ENCODE measurements at places on chromosomes 2 and 18.

DNA sequence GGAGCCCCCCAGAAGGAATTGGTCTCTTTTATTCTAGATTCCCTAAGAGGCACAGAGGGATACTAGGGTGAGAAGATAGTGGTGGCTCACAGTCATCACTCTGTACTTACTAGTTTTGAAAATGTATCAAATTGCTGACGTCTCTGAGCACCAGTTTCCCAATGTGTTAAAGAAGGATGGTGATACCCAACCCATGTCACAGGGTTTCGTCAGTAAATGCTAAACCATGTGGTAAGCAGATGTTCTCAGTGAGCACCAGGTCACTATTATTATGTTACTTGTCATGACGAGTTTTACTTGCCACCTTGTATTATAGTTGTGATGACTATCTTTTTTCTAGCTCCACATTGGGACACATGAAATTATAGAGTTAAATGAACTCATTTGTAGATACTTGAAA lies 54.7 kb downstream of the NEDD4L start:
- no peak for DNase-seq

DNA sequence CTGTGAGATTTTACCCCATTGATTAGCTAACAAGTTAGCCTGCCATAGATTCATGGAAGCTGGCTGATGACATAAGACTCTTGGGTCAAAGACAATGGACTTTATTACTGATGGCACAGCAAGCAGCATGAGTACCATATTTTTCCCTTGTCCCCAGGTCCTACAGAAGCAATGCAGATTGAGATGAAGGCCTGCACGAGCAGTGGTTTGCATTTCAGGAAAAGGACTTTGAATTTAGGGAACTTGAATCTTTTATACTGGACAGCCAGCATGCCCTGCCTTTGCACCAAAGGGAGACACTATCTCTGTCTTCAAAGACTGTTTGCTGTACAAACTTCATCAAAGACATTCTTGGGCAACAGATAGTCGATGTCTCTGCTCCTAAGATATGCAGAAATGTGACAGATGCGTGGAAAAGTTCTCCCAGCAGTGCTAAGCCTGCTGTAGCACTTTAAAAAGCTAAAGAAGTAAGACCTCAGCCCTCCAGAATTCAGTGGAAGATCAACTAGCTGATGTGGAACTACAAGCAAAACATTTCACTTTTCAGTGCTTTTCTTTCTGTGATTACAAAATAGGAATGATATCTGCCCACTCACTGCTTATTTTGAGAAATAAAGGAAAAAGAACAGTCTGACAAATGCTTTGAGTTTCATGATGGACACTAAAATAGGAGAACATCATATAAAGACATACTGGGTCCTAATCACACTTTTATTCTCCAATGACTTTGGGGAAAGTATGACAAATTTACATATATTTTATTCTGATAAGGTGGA lies 44.4 kb upstream of the TANK start:
- no peak for DNase-seq

DNA sequence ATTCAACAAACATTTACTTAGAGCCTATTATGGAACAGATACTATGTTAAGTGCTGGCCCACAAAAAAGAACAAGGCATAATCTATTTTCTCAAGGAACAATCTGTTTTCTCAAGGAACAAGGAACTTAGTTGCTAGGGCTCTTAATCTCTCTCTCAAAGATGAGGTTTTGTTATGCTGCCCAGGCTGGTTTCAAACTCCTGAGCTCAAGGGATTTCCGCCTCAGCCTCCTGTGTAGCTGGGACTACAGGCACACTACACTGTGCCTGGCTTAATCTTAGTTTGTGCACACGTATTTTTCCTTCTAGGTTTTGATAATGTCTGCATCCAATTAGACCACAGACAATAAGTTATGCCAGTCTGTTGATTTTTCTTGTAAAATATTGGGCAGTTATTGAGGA lies 89.5 kb downstream of the PTH2R start:
- DNase-seq = no peak

GRCh38 chr2:230886671-230887071 lies 21.9 kb downstream of the ITM2C start:
- DNase-seq = no peak

DNA sequence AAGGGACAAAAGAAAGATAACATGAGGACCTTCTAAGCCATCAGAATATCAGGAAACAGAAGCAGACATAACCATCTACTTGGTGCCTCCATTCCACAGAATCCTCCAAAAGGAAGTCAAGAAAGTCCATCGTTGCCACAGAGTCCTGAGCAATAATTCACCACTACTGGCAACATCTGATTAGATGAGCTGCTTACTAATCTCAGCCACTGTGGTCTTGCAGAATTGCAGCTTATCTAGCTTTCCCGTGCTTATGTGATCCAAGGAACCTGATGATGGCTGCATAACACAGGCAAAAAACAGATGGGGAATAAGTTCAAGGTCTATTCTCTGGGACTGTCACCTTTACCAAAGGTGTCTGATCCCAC lies 278.5 kb downstream of the AFF3 start:
- DNase-seq = no peak

- no peak for DNase-seq
These were observed 23.6 kb upstream of the SOS1 start for GRCh38 chr2:39144416-39144815.

- DNase-seq = no peak
These were observed 168.8 kb downstream of the THADA start for GRCh38 chr2:43427032-43427424.

DNA sequence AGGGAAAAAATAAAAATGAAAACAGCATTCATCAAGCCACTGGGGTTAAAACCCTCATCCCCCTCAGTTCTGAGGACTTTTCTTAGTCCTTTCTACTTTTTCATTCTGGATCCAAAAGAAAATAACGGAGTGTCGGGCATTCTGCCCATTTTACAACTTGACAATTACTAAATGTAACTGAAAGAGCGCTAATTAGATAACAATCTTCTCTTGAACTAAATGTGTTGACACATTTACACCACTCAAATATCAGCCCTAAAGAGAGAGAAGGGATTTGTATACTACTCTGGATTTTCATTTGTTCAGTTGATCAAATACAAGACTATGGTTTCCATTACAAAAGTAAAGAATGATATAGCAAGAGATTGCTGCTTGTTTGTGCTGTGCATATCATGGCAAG lies 27.5 kb downstream of the ABCA12 start:
- DNase-seq = no peak

DNA sequence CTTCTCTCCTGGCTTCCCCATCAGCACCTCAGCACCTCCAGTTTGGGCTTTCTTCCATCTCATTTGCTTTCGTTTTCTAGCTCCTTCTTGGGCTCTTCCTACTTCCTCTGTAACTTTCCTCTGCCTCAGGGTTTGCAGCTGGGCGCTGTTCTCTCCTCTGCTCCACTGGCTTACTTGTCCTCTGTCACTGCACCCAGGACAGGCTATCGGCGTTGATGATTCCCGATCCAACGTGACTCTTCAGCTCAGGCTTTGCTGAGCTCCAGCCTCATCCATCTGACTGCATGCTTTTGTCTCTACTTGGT lies 362.4 kb downstream of the CYRIA start:
- no peak for DNase-seq

DNA sequence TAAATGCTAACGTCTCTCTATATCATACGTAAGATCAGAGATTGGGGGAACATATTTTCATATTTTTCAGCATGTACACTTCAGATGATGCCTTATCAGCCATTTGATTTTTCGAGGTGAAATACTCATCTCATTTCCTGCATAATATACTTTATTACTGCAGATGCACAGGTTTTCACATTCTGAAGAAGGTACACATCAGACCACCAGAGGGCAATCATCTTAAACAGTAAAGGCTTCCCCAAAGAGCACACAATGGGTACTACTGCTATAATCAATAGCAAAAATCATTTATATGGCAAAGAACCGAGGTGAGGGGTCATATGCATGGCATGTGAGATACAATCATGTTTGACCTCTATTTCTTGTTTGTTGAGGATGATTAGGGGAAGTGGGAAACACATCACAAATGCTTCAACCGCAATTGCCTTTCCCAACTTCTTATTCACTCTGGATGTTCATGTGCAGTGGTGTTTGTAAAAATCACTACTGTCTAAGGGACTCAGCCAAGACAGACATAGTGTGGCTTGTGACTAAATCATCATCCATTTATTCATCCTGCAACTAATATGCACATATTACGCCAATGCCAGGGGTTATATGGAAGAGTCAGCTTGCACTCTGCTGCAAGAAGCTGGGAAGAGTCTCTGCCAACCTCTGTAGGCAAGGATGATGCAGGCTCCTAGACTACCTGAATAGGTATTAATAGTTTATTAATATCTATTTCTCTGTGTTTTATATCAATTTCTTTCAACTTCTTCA lies 118.7 kb downstream of the EPB41L3 start:
- no peak for DNase-seq

DNA sequence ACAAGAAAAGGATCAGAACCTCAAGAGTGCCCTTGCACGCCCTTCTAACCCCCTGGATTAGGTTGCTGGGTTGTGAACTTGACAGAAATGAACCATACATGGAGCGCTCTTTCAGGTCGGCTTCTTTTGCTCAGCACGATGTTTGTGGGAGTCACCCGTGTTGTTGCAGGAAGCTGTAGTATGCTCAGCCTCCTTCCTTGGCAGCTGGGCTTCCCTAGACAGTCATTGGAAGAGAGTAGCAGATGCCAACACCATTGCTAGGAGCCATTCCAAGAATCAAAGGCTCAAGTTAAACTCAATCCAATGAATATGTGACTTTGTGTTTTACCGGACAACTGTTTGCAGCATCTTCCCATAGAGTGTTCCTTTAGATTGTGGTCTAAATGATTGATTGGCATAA lies 47.0 kb downstream of the RAB12 start:
- DNase-seq = no peak

GRCh38 chr2:118936306-118936705 lies 5.7 kb upstream of the MARCO start:
- DNase-seq = no peak

DNA sequence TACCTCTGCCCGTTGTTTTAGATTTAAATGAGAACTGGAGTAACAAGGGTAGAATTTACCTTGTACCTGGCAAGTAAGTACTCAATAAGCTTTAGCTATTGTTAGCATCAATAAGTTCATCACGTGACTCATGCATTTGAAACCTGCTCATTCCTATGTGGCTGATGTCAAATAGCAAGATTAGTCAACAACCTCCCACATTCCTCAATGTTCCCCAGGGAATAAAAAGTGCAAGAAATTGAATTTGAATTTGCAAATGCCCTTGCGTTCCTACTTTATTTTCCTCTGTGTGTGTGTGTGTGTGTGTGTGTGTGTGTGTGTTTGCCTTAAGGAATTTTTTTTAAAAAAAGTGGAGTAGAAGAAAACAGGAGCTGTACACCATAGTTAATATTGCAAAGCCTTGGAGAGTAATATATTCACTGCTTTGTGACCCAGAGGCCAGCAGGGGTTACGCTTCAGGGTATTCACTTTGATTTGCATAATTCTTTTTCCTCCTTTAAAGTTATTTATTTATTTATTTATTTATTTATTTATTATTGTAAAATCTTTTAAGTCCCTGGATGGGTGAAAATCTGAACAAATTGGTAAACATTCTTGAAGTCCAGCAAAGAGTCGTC lies 43.9 kb upstream of the DNAH7 start:
- no peak for DNase-seq

GRCh38 chr2:194822657-194823056 lies 834.4 kb upstream of the SLC39A10 start:
- DNase-seq = no peak

- DNase-seq = no peak
These were observed 36.8 kb upstream of the LCLAT1 start for GRCh38 chr2:30410217-30410616.

DNA sequence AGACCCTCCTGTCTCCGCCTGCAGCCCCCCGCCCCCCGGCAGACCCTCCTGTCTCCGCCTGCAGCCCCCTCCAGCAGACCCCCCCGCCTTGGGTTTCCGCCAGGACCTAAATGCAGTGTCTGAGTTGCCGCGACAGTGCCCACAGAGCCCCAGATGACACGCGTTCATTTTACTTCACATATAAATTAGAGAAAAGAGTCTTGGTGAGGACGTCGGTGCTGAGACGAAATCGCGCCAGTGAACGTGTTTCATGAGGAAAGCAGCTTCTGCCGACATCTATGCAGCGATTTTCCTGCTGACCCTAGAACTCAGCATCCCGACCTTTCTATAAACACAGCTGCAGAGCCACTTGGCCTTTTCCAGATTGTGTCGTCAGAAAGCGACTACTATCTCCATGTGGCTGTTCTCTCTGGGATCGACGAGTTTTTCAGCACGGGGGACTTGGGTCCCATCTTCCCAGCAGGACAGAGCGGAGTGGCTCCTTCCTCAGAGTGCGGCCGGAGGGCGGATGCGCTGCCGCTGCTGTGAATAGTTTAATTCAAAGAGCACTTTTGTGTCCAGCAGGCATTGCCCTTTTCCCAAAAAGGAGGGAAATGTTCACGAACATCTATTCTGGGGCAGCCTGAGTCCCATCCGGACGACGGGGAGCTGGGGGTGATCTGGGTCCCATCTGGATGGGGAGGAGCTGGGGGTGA lies 136.7 kb downstream of the NFATC1 start:
- no peak for DNase-seq

- DNase-seq = no peak
These were observed 9.8 kb downstream of the CAVIN2 start for GRCh38 chr2:191836853-191837769.

GRCh38 chr18:65230311-65230710 lies 520.5 kb upstream of the CDH7 start:
- DNase-seq = no peak

DNA sequence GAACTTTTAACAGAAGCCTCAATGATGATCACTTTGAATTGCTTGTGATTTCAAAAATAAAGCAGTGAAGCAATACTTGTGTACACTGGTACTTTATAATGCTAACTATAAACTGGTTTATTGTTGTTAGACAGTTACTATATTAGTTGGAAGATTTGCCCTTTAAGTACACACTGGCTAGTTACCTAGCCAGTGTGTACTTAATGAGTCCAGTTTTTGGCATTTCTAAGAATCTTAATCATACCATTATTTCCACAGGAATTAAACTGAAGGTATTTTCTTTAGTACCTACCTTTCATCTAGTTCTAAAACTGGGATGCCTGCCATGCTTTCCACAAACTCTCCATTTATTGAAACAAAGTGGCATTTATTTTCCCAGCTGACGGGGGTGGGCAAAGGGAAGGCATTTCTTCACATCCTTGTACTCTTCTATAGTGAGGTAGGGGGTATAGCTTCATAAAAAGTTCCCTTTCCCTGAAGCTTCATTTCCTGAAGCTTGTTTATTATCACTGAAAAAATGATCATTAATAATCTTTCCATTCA lies 49.9 kb downstream of the UGP2 start:
- DNase-seq = no peak

- DNase-seq = no peak
These were observed 7.1 kb downstream of the RNF125 start for GRCh38 chr18:32025744-32026143.

DNA sequence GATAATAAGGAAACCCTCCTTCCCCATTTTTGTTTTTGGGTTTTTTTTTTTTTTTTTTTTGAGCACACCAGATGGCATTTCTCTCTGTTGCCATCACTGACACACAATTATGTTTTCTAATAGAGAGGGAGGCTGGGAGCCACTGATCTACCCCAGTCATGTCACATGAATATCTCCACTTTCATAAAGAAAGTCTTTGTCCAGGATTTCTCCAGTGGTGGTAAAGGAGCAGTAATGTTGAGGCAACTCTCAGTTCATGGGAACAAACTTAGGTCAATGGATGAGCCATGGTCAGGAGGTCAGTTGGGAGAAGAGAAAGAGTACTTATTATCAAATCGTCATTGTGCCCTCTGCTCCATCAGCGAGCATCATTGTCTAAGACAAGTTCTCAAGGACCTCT lies 603.7 kb downstream of the ARHGAP15 start:
- DNase-seq = no peak
